HFF-Myc (cell line): ENCODE measurements at places on chromosomes 12 and 14.
A peak's percentile ranks its signal among the peaks of the same experiment; 100 is the strongest.

DNA sequence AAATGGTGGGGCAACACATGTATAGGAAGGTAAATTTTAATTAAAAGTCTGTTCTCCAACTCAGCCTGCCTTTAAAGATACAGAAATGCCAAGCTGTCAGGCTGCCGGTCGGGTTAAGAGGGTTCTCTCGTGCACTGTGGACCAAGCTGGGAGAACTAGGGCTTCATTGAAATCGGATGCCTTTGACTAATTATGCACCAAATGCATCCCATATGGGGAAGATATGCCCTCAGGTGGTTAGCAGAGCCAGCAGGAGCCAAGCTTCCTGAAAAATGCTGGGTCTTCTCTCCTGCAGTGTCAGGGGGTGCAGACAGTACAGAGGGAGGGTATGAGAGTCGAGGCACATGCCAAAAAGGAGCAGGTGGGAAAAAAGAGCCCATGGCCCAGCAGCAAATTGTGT, 236.1 kb downstream of the CACNA1C start:
- no peak for DNase-seq

DNA sequence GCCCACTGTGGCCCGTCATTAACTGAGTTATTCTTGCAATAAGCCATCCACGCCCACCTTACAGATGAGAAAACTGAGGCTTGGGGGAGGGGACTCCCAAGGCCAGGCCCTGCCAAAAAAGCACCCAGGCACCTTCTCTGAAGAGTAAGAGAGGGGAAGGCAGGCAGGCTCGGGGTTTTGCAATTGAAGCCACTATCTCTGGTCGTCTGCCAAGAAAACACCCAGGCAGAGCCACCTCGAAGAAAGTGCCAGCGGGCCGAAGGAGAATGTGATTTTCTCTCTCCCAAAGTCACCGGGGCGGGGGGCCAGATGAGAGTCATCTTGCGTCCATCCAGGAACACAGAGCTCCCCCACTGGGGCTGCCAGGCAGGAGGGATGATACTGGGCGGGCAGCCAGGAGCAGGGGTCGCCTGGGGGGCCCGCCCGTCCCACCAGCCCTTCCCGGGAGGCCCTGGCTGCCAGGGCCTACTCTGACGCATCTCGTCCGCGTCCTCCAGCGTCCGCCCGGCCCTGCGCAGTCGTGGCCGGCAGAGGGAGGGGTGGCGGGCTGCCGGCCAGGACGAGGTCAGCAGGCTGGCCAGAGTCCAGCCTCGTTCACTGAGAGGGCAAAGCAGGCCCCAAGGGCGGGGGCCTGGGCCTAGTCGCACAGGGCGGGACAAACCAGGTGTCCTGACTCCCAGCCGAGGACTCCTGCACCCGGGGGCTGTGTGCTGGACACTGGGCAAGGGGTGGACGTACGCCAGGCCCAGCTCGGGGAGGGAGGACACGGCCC, 74.3 kb downstream of the RFLNA start:
- no peak for DNase-seq

DNA sequence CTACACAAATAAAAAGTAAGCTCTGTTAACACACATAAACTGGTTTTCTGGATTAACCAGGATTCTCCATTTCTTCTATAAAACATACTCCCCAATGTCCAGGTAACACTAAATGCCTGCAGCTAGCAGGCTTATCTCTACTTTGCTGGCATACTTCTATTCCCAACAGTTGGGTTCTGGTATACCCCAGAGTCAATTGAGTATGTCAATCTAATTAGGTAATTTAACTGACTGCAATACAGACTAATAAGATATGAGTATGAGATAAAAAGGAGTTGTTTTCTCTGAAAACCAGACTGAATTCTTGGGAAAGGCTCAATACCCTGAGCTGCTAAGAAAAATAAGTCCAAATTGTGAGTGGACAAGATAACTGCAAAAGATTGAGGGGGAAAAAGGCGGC, 9.4 kb upstream of the NT5DC3 start:
- DNase-seq, result no peak

DNA sequence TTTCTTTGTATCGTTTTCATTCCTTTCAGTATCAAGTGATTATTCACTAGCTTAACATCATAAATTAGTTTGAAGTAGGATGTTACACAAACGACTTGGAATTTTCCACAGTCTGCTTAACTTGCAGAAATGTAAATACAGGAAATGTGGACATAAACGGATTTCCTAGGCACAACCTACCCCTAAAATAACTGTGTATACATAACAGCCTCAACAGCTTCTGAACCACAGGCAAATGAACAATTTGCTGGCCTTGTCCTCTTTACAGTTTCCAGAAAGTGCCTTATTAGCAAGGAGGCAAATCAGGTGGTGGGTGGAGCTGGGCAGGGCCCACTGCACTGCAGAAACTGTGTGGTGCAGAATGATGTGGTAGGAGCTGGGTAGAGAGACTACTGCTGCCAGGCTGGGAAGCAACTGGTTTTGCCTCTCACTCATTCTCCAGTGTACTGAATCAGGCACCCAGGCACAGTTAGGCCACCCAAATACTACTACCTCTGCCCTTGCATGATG, 14.1 kb downstream of the DRAM1 start:
- peak; percentile 55 for DNase-seq

DNA sequence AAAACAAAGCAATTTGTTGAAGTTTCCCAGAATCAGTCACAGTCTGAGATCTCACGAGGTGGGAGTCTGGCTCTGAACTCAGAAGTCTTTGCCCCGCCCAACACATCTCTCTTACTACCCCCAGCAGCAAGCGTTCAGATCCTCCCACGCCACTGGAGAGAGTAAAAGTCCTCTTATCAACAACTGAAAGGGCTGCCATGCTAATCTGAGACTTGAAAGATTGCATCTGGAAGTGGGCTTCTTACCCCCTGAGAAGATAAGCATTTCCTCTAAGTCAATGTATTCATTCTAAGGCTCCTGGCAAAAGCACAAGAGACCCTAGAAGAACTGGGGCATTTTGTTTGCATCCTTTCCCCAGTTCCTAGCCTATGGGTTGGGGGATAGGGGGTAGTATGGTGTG, 34.1 kb upstream of the STON2 start:
- DNase-seq, result no peak
